ENCODE measurements at places on chromosomes 12 and 14.

GRCh38 chr12:47984331-47984801 lies 19.9 kb downstream of the COL2A1 start:
- DNase-seq = no peak

DNA sequence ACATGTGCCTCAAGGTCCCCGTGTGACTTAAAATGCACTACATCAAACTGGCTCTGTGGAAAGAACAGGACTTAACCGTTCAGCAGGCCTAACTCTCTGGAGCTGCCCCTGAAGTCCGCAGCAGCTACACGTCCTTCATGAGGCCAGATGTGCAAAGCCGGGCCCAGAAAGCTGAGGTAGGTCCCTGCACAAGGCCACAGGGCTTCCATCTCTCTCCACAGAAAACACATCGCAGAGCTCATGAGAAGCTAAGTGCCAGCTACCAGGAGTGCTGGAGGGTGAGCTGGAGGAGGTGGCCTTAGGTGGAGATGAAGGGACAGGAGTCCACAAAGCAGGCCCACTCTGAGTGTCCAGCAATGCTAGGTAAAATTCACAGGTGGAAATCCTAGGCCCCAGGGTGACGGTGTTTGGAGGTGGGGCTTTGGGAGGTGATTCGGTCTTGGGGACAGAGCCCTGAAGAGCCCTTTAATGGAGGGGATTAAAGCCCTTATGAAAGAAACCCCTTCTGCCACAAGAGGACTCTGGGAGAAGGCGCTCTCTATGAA lies 52.4 kb downstream of the VCPKMT start:
- DNase-seq = no peak

DNA sequence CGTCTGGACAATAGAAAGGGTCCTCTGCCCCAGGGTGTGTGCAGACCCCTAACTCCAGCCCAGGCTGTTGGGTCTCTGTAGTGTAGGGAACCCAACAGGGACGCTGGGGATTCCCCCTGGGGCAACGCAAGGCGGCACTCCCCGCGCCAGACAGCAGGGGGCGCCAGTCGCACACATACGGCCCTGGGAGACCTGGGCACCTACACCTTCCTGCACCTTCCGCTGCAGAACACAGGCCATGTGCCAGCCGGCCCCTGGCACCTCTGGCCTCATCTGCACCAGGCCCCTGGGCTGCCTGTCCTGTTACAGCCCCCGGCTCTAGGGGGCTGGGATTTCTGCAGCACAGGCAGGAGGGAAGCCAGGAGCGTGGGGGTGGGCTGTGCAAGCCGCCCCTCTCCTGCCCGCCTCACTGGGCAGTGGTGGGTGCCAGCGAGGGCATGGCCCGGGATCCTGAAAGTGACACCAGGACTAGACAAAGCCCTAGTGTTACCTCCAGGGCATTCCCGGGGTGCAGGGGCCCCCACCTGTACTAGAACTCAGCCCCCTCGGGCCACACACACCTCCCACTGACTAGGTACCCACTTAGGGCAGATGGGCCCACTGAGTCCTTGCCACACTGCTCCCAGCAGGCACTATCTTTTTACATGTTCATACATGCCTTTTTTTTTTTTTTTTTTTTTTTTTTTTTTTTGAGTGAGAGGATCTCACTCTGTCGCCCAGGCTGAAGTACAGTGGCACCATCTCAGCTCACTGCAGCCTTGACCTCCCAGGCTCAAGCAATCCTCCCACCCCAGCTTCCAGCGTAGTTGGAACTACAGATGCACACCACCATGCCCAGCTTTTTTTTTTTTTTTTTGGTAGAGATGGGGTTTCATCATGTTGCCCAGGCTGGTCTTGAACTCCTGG lies 37.5 kb downstream of the CCNK start:
- peak; percentile 75 for DNase-seq

GRCh38 chr12:82015623-82016347 lies 256.6 kb upstream of the PPFIA2 start:
- no peak for DNase-seq

DNA sequence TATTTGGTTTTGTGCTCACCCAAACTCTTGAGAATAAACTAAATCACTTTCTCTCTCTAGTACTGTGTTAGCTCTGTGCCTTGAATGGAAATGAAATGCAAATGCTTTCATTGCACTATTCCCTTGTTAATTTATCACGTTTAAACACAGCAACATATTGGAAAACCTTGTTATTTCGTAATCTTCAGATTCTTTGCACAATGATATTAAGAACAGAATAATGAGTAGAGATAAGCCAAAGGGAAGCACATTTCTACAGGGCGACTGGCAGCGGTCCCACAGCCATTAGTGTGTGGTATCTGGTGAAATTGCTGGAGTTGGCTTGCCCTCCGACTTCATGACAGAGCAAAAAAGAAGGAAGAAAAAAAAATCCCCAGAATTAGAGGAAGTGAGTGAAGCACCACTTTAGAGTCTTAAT lies 166.1 kb upstream of the E2F7 start:
- DNase-seq = no peak

DNA sequence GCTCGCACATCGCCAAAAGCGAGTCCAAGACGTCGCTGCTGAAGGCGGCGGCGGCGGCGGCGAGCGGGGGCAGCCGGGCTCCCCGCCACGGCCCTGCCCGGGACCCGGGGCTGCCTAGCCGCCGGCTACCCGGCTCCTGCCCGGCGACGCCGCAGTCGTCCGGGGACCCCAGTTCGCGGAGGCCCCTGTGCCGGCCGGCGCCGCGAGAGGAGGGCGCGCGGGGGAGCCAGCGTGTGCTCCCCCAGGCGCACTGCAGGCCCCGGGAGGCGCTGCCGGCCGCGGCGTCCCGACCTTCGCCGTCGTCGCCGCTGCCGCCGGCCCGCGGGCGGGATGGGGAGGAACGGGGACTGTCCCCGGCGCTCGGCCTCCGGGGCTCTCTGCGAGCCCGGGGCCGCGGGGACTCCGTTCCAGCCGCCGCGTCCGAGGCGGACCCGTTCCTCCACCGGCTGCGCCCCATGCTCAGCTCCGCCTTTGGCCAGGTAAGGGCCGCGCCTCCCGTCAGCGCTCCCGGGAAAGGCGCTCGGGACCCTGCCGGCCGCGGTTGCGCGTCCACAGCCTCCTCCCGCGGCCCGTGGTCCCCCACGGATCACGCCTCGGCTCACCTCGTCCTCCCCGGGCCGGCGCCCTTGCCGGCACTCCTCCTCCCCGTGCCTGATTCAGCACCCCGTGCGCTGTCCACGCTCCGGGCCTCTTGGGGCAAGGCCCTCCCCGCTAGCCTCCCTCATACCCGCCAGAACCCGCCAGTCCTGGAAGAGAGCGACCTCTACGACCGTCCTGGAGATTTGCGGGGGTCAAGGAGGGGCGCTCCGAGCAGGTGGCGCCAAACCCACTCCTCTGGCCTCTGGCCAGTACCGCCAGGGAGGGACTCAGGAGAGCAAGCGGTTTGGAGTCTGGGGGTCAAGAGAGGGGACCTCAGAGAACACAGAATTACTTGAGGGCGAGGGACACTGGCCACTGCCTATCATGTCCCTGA lies 721 bp downstream of the CABP1 start:
- DNase-seq = peak; percentile 20

- no peak for DNase-seq
Observed at GRCh38 chr14:64680013-64680713, 24.1 kb upstream of the PLEKHG3 start.

GRCh38 chr14:91396013-91396660 lies 21.5 kb downstream of the CCDC88C start:
- DNase-seq = no peak

DNA sequence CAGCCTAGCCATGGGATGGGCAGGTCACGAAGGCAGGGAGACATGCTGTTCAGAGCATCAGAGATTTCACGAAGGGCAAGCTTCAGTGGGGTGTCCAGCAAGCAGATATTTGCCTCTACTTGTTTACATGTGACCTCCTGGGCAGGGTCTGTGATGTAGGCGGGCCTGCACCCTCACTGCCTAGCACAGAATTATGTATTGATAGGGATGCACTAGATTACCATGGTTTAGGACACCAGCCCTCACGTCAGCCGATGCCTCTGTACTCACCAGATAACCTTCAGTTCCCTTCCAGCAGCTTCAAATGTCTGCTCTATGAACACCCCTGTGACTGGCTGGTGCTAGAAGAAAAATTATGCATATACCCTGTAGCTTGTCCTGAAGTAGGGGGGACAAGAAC lies 5.1 kb upstream of the EIF5 start:
- no peak for DNase-seq

- DNase-seq = peak; percentile 52
Observed at GRCh38 chr14:106039400-106039799, 513.0 kb downstream of the TMEM121 start.

GRCh38 chr12:130826151-130826801 lies 12.8 kb downstream of the STX2 start:
- peak; percentile 45 for DNase-seq

DNA sequence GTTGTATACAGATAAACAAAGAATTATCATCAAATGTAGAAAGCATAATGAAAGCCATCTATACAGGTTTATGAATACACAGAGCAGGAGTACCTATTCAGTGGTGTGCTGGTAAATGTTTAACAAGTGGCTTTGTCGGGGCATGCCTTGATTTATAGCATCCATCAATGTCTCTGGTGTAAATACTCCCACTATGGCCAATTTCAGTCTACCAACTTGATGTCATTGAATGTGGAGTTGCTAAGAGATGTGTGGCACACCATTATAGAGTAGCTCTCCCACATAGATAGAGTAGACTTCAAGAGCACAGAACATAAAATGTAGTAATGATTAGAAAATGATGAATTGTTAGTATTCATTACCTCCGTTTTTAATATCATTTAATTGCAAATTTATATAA lies 9.3 kb downstream of the GRIP1 start:
- DNase-seq = no peak

DNA sequence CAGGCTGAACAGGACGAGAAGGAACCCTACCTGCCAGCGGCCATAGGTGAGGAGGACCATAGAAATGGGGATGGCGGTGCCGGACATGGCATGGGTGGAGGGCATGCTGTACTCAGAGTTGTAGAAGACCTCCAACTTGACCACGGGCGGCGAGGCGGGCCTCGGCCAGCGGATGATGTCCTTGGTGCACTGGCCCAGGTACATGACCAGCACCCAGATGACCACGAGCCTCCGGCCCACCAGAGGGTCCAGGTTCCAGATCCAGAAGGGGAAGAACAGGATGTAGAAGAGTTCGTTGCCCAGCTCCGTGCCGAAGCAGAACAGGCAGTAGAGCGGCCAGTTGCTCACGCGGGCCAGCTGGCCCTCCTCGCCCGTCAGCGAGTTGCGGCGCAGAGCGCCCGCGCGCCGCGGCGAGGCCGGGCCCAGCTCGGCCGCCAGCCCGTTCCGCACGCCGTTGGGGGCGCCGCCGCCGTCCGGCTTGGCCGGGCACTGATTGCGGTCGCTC lies 582 bp downstream of the SGPP1 start:
- DNase-seq = no peak

GRCh38 chr12:9977916-9978315 lies 6.7 kb downstream of the CLEC12A start:
- DNase-seq = no peak

Data from stimulated activated CD4-positive, alpha-beta T cell treated with anti-CD3 and anti-CD28 coated beads, Interleukin-2, amount 100 ng/mL, for 4 hours (primary cell).